ENCODE measurements at places on chromosomes 6 and 20.

GRCh38 chr6:86775893-86776292 lies 161.4 kb upstream of the HTR1E start:
- DNase-seq = no peak

DNA sequence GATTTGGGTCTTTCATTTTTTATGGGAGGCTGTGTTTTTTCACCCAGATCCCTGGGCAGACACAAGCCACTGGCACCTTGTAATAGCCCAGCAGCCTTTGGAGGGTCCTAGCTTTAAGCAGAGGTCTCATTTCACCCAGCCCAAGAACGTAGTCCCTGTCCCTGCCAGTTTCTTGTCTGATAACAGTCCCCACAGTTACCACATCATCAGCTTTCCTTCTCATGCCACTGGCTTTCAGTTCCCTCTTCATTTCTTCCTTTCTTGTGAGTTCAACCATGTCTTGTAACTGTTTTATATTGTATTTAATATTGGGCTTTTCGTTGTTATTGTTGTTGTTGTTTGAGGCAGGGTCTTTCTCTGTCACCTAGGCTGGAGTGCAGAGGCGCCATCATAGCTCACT lies 10.6 kb downstream of the PNPLA1 start:
- DNase-seq = no peak

GRCh38 chr6:470901-471448 lies 79.4 kb downstream of the IRF4 start:
- no peak for DNase-seq

DNA sequence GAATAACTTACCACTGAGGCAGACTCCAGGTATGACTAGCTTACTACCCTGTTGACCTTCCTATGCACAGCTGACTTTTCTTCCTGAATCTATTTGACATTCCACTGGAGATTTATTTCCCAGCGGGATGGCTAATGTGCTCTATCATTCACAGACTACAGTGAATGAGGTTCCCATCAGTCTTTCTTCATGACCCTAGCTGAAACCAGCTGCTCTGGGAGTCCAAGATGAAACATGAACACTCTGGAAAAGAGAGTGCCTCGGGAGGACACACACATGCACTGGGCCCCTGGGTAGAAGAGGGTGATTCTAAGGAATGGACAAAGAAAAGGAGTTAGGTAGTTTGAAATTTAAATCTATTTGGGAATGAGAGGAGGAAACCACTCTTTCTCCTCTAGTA lies 82.6 kb upstream of the DST start:
- DNase-seq = no peak

DNA sequence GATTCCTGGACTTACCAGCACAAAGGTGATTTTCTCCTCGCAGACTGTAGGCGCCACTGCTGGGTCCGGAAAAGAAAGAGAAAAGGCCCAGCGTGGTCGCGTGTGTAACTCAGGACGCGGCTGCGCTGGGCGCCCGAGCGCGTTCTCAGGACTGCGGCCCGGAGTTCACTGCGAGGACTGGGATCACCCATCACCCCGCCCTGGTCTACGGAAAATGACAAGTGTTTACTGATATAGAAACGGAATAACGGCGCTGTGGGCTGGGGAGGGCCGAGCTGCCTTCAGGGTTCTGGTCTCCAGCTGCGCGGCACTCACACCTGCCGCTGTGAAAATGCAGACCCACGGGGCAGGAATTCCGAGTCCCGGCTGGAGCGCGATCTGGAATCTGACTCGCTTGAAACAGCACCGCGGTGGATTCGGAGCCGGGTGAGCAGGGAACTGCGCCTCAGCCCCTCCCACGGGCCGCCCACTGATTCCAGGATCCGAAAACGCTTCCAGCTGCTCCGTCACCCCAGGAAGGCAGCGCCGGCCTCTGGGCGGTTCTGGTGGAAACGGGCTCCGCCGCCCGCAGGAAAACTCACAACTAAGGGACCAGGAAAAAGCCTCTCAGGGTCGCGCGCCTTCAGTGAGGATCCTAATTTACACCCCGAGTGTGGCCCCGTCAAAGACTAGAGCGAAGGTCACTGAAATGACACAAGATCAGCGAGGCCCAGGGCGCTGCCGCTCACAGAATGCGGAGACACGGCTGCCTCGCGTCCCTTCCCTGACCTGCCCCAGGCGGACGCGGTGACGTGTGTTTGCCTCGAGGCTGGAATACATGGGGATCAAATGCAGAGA lies 34.5 kb downstream of the HLA-A start:
- no peak for DNase-seq

DNA sequence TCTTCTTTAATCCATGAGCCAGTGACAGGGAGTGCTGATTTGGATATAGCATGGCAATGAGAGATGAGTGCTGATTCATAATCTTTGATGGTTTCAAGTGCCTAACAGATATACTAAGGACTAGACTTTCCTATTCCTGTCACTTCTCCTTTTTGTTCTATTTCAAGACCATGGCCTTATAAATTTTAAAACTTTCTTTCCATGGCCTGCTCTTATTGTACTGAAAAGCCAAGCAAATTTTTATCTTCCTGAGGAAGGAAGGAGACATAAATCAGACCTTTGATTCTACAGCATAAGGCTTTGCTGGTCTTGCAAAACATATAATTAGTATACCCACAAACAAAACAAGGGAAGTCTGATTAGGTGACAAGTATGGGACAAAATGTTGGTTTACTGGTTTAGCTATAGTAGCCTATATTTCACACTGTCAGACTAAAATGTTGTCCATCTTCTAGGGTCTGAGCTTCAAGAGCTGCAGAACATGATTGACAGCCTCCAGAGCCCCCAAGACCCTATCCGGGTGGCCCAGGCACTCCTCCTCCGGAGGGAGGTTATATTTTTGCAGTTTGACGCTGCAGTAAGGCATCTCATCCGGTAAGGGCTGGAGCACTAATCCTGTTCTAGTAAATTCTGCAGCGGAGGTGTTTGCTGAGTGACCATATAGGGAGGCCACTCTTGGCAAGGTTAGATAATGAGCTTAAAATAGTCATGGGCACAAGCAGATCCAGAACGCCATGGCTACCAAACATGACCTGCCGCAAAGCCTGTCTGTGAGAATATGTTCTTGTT lies 82.3 kb downstream of the CD164 start:
- DNase-seq = no peak

- no peak for DNase-seq
Measured at GRCh38 chr6:119523556-119523955, 174.0 kb upstream of the MAN1A1 start.

- no peak for DNase-seq
Measured at GRCh38 chr6:95599706-95600105, 22.4 kb downstream of the MANEA start.

DNA sequence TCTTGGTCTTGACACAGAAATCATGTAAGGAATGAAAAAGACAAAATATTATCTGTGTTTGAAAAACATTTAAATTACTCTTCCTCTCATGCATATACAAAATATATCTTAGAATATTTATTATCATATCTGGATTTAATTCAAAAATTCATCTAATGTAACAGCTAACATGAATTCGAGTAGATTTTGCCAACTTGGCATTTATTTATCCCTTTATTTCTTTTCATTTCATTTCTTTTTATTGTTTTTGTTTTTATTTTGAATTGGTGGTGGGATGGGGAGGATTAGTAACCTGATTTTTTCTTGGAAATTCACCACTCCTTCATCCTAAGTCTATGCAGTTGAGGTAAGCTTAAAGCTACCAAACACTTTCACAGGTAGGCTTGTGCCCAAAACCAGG lies 508.7 kb downstream of the EPHA7 start:
- DNase-seq = no peak

DNA sequence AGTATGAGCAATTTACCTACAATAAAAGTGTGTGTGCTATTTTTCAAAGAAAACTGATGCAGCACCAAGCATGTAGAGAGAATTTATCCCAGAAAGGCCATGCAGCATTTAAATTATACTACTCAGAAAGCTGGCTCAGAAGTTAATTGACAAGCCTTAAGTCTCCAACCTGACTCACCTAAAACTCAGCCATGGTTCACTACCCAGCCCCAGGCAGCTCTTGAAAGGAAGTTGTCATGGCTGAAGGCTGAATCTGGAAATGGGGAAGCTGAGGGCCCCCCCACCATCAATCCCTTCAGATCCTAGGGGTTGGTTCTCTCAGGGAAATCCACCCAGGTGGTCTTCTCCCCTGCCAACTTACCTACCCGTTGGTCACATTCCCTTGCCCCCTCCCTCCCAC lies 19.7 kb downstream of the PPIL6 start:
- DNase-seq = no peak

- no peak for DNase-seq
Measured at GRCh38 chr20:49288784-49289696, 11.2 kb upstream of the ZNFX1 start.

- no peak for DNase-seq
Measured at GRCh38 chr20:49690899-49691620, 22.6 kb downstream of the B4GALT5 start.

- no peak for DNase-seq
Measured at GRCh38 chr20:46311719-46312074, 3.4 kb upstream of the CDH22 start.

GRCh38 chr6:26660000-26660361 lies 435 bp upstream of the ZNF322 start:
- no peak for DNase-seq

DNA sequence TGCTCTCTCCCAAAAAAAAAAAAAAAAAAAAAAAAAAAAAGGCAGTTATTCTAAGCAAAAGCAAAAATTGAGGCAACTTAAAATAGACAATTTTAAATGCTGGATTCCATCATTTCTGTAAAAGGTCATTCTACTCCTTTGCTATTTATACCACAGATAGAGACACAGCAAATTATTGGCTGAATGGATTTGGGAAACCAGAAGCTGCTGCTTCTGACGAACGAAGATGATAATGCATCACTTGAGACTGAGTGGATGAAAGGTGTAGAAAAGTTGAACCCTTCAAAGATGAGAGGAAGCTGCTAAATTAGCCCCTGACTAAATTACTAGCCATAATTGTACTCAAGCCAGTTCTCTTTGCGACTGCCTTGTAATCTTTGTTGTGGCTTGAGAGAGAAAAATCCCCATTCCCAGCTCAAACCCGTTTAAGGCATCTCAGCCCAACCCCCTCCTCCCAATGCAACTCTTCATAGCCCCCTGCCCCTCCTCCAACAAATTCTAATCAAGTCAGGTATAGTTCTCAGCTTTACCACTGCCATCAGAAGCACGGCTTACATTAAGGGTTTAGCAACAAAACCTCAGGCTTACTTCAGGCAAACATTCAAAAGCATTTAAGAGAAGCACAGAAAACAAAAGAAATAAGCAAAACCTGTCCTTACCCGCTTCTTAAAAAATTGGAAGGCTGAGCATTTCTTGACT lies 1.0 kb downstream of the SGK1 start:
- DNase-seq = no peak

GRCh38 chr6:82607998-82608725 lies 244.5 kb downstream of the TPBG start:
- no peak for DNase-seq

GRCh38 chr6:118309337-118310093 lies 238.6 kb upstream of the PLN start:
- DNase-seq = no peak

GRCh38 chr6:105272786-105273185 lies 93.0 kb upstream of the POPDC3 start:
- no peak for DNase-seq

- DNase-seq = no peak
Measured at GRCh38 chr6:70849348-70850069, 107.4 kb downstream of the B3GAT2 start.

GRCh38 chr6:68756454-68757375 lies 121.6 kb downstream of the ADGRB3 start:
- DNase-seq = no peak

DNA sequence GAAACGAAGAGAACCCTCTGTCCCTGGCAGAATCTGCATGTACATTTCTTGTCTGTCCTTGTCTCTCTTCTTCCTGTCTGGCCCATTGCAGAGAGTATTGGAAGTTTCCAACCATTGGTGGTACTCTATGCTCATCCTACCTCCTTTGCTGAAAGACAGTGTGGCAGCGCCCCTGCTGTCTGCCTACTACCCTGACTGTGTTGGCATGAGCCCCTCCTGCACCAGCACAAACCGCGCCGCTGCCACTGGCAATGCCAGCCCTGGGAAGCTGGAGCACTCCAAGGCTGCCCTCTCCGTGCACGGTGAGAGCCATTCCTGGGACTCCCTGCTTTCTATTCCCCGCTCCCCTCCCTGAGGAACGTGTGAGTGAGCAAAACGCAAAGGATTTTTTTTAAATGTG lies 32.5 kb downstream of the KDM1B start:
- no peak for DNase-seq

DNA sequence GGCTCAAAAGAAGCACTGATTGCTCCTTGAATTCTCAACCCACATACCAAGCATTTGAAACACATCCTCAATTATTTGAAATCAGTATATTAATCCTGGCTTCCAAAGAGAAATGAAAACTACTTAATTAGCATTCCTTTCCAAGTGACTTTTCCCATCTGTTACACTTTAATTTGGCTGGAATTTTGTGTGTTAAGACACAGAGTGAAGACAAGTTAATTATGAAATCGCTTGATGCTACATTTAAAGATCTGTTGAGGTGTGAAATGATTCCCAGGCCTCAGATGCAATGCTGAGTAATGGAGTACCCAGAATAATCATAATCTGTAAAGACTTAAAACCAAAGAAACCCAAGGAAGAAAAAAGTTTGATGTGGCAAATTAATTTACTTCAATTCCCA lies 241.4 kb downstream of the ADGB start:
- DNase-seq = no peak

DNA sequence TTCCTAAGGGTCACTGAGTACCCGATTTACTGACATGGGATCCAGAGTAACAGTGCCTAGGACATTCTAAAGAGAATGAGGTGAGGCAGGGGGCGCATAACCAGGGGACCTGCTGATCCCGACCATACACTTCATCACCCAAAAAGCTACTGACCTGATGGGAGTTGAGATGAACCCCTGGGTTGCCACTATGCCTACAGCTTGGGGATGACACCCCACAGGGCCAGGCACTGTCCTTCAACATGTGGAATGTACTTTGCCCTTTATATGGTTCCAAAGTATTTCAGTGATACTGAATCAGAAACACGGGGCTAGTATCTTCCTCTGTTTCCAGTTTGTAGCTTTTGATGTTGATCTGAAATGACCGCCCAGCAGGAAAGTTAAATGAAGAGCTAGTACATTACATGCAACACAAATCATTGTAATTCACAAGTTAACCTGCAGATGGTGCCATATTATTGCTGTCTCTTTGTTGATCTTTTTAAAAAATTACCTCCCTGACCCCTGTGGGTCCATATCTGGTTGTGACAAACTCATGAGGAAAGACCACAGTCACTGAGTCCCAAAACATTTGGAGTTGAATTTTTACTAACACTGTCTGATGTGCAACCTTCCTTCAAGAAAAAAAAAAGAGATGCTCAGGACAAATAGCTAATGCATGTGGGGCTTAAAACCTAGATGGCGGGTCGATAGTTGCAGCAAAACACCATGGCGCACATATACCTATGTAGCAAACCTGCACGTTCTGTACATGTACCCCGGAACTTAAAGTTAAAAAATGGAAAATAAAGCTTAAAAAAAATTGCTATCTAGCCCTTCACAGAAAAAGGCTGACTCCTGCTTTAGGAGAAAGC lies 42.7 kb upstream of the GCNT2 start:
- peak; percentile 31 for DNase-seq

Measured in D721Med (cell line).